ENCODE measurements at places on chromosomes 12 and 14. TPM values are rescaled to one million over a fixed set of nuclear protein-coding genes. Genes with fewer than 3 reads are reported as not detected.

Gene OR10G2
- not detected for total RNA-seq

Gene NKX2-1
- not detected for total RNA-seq

Gene PTPRO
- total RNA-seq: not detected

Gene PPP4R4
- not detected for total RNA-seq

Gene MGAT2
- 127 TPM for total RNA-seq

Gene PLEKHD1
- total RNA-seq: under 0.01 TPM

Gene TAS2R43
- total RNA-seq: 1.3 TPM

Gene CAPZA3
- not detected for total RNA-seq

Gene RNASE3
- total RNA-seq: not detected

Gene DTD2
- 32.6 TPM for total RNA-seq

Gene OR4E2
- total RNA-seq: not detected

Gene PPP1R36
- 0.73 TPM for total RNA-seq

Gene SLCO1B1
- total RNA-seq: not detected

Gene SIX6
- total RNA-seq: not detected

Gene LMNTD1
- total RNA-seq: not detected

Measured in pulmonary artery endothelial cell (primary cell).